ENCODE measurements at places on chromosomes 5 and 9.
A peak's percentile ranks its signal among the peaks of the same experiment; 100 is the strongest.

DNA sequence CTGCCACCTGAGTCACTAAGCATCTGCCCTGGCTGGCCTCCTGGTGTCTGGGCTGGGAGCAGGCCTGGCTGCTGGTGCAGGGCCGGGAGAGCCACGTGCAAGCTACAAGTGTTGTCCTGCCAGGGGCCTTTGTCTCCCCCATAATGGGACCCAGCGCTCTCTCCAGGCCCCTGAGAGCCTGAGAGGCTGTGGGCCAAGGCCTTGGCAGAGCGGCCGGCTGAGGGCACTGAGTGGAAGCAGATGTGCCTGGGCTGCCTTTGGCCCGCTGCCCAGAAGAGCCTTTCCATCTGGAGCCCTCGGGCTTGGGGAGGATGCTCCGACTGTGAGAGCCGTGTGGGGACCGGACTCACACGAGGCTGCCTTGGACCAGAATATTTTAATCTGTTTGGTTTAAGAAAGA, 185.5 kb downstream of the RGS3 start:
- DNase-seq, result no peak

DNA sequence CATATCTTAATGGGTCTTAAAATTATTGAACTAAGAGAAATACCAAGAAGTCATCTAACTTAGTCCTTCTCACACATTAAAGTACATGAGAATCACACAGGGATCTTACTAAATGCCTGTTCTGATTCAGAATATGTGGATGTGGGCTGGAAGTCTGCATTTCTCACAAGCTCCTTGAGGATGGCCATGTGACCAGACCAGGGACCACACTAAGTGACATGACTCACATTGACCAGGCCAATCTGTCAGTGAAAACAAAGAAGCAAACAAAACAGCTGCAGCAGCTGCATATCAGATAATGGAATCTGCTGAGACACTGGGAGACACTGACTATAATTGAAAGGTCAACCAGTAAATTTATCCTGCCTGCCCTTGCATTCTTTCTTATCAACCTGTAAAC, 110.5 kb downstream of the ADAMTS12 start:
- no peak for DNase-seq

DNA sequence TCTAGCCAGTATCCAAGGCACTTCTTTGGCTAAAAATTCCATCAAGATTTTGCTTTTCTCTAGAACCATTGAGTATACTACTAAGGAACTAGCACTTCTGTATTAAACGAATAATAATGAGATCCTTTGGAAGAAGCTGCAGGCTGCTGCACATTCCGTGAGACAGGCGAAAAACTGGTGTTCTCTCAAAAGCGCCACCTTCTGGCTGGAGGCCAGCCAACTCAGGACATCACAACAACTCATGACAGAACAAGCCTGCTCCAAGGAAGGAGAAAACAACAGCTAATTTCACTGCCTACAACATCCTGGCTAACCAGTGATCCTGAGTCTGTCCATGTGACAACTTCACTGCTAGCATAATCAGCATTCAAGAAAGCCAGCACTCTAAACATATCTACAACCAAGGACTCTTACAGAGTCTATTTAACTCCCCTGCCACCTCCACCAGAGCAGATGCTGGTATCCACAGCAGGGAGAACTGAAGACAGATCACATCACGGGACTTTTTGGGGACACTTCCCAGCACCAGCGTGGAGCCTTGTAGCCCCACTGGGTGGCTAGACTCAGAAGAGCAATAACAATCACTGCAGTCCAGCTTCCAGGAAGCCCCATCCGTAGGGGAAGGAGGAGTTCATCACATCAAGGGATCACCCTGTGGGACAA, 150.5 kb downstream of the YTHDC2 start:
- DNase-seq, result no peak

- no peak for DNase-seq
Measured at GRCh38 chr9:110864011-110864410, 174.3 kb downstream of the LPAR1 start.

- DNase-seq, result no peak
Measured at GRCh38 chr9:134693011-134693410, 51.4 kb downstream of the COL5A1 start.

- DNase-seq, result no peak
Measured at GRCh38 chr9:104988539-104988938, 60.6 kb upstream of the ABCA1 start.

DNA sequence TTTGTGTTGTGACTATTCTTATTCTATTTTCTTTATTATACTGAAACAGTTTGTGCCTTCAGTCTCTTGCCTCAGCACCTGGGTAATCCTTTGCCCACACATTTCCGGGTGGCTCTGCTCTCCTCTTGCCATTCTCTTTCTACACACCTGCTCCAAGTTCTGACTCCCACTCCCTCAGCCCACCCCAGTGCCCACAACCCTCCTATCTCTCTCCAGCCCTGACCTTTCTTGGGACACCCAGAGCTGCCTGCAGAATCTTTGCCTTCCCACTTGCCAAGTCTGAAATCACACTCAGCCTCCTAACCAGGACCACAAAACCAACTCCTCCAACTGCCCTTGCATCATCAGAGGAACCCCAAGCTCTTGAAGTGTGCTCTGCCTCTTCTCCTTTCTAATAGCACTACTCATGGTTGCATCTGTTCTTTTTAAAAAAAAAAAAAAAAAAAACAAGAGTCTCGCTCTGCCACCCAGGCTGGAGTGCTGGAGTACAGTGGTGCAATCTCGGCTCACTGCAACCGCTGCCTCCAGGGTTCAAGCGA, 4.1 kb downstream of the SWI5 start:
- no peak for DNase-seq

GRCh38 chr9:7234144-7234543, 476.4 kb downstream of the KDM4C start:
- DNase-seq, result no peak

GRCh38 chr5:142108432-142109330, at the start of gene NDFIP1:
TSS of gene NDFIP1 (plus strand) at chr5:142108779. CDS start at chr5:142108975, 196 bp downstream.
- peak; percentile 76 for DNase-seq

- no peak for DNase-seq
Measured at GRCh38 chr9:96417661-96418082, 498 bp downstream of the ZNF367 start.

GRCh38 chr5:125338440-125339174, 592.2 kb upstream of the ZNF608 start:
- no peak for DNase-seq

DNA sequence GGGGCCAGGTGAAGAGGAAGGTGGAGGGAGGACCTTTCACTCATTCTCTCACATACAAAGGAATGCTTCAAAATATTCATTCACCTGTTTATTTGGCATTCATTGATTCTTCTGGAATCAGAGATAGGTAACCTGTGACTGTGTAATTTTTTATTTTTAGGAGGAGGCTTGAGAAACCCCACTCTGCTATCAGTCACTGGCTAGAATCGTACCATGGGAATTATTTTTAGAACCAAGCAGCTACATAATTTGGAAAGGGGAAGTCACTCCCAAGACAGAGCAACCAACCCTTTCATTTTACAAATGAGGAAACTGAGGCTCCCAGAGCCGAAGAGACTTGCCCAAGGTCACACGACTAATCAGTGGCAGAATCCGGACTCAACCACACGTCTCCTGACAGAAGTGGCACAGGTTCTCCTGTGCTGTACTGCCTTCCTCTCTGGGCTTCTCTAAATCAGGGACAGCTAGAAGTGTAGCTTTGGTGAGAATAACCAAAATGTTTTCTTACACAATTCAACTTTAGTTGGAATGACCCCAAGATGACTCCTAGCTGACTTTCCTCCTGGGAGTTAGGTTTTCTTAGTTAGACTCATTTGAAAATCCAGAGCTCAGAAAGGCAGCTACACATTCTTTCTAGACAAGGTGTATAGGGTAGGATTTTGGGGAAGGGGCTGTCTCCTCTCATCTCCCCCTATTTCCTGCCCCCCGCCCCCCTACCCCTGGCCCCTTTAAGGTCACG, 264.3 kb upstream of the PANK3 start:
- no peak for DNase-seq

- DNase-seq, result no peak
Measured at GRCh38 chr9:70805949-70806348, 315.5 kb downstream of the TRPM3 start.

DNA sequence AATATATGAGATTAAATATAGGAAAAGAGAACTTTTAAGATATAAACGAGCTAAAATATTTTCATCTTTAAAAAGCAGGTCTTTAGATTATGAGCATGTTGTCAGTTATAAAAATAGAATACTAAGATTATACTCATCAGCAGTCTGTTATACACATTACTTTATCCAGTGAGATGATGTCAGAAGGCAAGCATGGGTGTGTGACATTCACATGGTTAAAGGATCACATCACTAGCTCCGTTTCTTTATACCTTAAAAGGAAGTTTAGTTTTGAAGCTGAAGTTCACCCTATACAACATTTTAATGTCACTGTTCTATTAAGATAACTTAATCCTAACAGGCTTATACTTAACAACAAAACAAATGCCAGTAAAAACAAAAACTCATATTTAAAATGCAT, 59.6 kb downstream of the RICTOR start:
- DNase-seq, result no peak

DNA sequence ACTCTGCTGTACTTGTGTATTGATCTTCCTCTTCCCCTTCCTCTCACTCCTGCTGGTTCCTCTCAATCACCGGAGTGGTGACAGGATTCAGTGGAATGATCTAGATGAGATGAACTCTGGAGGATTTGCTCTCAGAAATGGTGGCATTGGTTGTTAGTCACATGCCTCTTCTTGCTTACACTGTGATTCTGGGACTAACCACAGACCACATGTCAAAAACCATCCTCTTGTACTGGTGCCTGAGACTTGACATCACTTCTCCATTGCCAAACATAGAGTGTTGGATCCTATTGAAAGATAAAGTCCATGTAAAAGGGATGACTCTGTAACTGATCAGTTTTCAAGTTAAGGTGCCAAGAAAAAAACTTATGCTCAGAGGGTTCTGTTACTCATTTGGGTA, 506.5 kb downstream of the DMAC1 start:
- DNase-seq, result no peak

DNA sequence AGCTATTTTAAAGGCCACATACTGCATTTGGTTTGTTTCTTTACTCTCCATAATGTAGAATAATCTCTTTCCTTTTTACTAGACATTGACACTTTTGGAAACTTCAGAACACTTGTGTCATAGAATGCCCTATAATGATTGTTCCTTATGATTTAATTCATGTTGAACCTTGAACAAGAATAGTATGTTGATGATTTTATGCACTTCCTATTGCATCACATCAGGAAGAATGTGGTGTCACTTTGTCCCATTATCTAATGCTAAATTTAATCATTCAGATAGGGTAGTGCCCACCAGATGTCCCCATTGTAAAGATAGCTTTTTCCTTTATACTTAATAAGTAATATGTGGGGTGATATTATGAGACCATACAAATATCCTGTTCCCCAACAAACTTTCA, 19.4 kb upstream of the DEPDC1B start:
- DNase-seq, result no peak

- DNase-seq, result no peak
Measured at GRCh38 chr5:119315516-119315949, 40.3 kb upstream of the TNFAIP8 start.
